Upper lobe of left lung (tissue), 6 donors: ENCODE measurements at places on chromosomes 6 and 20.

- H3K36me3 ChIP-seq: no peaks in the 10 kb centered on the region
- H3K27ac ChIP-seq: no peak overlapping the region
- H3K4me1 ChIP-seq: peaks cover 4% of the 10 kb centered on the region
- DNase-seq: no peak
- H3K27me3 ChIP-seq: no peaks in the 10 kb centered on the region
- no peak overlapping the region for H3K4me3 ChIP-seq
Observed at GRCh38 chr6:104617591-104617990, 242.1 kb downstream of the HACE1 start.

- H3K36me3 ChIP-seq: no peaks in the 10 kb centered on the region
- H3K27ac ChIP-seq: no peak overlapping the region
- peaks cover 45% of the 10 kb centered on the region for H3K4me1 ChIP-seq
Observed at GRCh38 chr20:5160882-5161281, 34.1 kb downstream of the CDS2 start.

- H3K4me1 ChIP-seq: peaks cover 13% of the 10 kb centered on the region
- H3K4me3 ChIP-seq: no peak overlapping the region
- H3K27me3 ChIP-seq: no peaks in the 10 kb centered on the region
Observed at GRCh38 chr6:157068691-157069324, 254.5 kb downstream of the TMEM242 start.

DNA sequence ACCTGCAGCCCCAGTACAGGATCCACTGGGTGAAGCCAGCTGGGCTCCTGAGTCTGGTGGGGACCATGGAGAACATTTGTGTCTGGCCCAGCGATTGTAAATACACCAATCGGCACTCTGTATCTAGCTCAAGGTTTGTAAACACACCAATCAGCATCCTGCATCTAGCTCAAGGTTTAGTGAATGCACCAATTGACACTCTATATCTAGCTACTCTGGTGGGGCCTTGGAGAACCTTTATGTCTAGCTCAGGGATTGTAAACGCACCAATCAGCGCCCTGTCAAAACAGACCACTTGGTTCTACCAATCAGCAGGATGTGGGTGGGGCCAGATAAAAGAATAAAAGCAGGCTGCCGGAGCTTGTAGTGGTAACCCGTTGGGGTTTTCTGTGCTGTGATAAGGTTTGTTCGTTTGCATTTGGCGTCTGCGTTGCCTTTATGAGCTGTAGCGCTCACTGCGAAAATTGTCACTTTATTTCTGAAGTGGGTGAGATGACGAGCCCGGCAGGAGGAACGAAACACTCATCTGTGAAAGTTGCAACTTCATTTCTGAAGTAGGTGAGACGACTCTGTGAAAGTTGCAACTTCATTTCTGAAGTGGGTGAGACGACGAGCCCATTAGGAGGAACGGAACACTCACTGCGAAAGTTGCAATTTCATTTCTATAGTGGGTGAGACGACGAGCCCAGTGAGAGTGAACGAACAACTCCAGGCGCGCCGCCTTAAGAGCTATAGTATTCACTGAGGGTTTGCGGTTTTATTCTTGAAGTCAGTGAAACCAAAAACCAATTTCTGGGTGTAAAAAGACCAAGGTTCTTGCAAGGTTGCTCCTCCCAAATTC lies 31.1 kb downstream of the SERPINB6 start:
- H3K4me1 ChIP-seq: peaks cover 18% of the 10 kb centered on the region
- H3K27me3 ChIP-seq: no peaks in the 10 kb centered on the region
- DNase-seq: no peak
- H3K4me3 ChIP-seq: peak overlapping the region; percentile 30
- no peak overlapping the region for H3K27ac ChIP-seq

GRCh38 chr6:84442208-84442607 lies 214.8 kb upstream of the CEP162 start:
- no peaks in the 10 kb centered on the region for H3K36me3 ChIP-seq
- H3K27ac ChIP-seq: no peak overlapping the region
- no peak overlapping the region for H3K4me3 ChIP-seq
- DNase-seq: no peak
- no peaks in the 10 kb centered on the region for H3K4me1 ChIP-seq

- H3K4me1 ChIP-seq: no peaks in the 10 kb centered on the region
- no peaks in the 10 kb centered on the region for H3K36me3 ChIP-seq
- H3K27ac ChIP-seq: no peak overlapping the region
- H3K4me3 ChIP-seq: no peak overlapping the region
- no peaks in the 10 kb centered on the region for H3K27me3 ChIP-seq
Observed at GRCh38 chr6:34615574-34616226, 59.6 kb upstream of the SPDEF start.

- H3K4me1 ChIP-seq: peaks cover 39% of the 10 kb centered on the region
- H3K4me3 ChIP-seq: no peak overlapping the region
- H3K27ac ChIP-seq: no peak overlapping the region
- peak; percentile 17 for DNase-seq
Observed at GRCh38 chr6:15447546-15448267, 201.8 kb downstream of the JARID2 start.

GRCh38 chr6:135707426-135707825 lies 144.1 kb upstream of the PDE7B start:
- no peaks in the 10 kb centered on the region for H3K36me3 ChIP-seq
- H3K4me1 ChIP-seq: no peaks in the 10 kb centered on the region
- no peak overlapping the region for H3K4me3 ChIP-seq
- H3K27ac ChIP-seq: no peak overlapping the region
- no peak for DNase-seq
- H3K27me3 ChIP-seq: no peaks in the 10 kb centered on the region

GRCh38 chr6:79584332-79584731 lies 46.8 kb upstream of the SH3BGRL2 start:
- no peak overlapping the region for H3K27ac ChIP-seq
- H3K27me3 ChIP-seq: no peaks in the 10 kb centered on the region
- no peak overlapping the region for H3K4me3 ChIP-seq
- no peaks in the 10 kb centered on the region for H3K36me3 ChIP-seq

DNA sequence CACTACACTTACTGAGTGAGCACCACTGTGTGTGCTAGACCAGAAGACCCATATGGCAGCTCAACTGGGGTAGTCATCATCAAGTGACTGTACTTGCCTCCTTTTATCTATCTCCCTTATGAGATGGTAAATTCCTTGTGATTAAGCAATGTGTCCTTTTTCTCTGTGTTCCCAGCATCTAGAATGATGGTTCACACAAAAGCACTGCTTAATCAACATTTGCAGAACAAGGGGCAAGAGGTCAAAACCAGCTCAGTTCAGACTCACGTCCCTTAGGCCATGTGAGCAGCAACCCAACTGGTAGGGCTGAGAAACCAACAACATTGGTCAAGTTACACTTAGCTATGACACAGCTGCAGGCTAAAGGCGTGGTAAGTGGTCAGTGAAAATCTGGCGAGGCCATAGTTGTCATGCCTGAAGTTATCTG lies 10.0 kb downstream of the TRAM2 start:
- peaks cover 51% of the 10 kb centered on the region for H3K4me1 ChIP-seq
- H3K4me3 ChIP-seq: no peak overlapping the region
- H3K27ac ChIP-seq: peak overlapping the region; percentile 36

GRCh38 chr6:41704656-41705310 lies 30.6 kb downstream of the TFEB start:
- DNase-seq: no peak
- no peaks in the 10 kb centered on the region for H3K27me3 ChIP-seq
- peak overlapping the region; percentile 82 for H3K27ac ChIP-seq

DNA sequence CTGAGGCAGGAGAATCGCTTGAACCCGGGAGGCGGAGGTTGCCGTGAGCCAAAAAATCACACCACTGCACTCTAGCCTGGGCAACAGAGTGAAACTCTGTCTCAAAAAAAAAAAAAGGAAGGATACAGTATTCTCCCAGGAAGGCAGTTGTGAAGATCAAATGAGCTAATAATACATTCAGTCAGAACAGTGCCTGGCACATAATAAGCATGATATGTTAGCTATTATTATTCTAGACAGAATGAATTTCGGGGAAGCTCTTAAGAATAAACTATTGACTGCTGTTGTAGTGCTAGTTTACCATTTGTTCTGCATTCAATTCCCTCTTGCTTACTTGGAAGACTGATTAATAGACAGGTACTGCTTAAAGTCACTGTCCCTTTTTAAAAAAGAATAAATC lies 40.6 kb downstream of the NDUFAF5 start:
- DNase-seq: no peak
- H3K27me3 ChIP-seq: no peaks in the 10 kb centered on the region
- H3K36me3 ChIP-seq: no peaks in the 10 kb centered on the region
- no peak overlapping the region for H3K27ac ChIP-seq
- no peak overlapping the region for H3K4me3 ChIP-seq
- H3K4me1 ChIP-seq: peaks cover 3% of the 10 kb centered on the region

DNA sequence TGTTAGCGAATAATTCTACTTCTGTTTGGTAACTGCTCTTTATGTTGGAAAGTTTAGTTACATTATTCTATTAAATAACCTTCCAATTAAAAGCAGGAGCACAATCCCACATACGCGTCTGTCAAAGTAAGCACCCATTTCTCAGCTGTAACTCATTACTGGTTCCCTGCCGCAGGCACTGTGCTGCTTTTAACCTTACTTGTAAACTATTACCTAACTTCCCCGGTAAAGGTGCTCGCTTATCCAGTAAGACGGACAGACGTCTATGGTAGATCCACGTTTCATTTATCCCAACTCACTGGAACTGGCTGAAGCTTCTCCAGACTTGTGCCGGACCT lies 529 bp upstream of the ENPP4 start:
- H3K36me3 ChIP-seq: no peaks in the 10 kb centered on the region
- no peaks in the 10 kb centered on the region for H3K27me3 ChIP-seq
- H3K4me3 ChIP-seq: peak overlapping the region; percentile 93
- DNase-seq: no peak
- H3K27ac ChIP-seq: peak overlapping the region; percentile 87
- H3K4me1 ChIP-seq: peaks cover 34% of the 10 kb centered on the region

DNA sequence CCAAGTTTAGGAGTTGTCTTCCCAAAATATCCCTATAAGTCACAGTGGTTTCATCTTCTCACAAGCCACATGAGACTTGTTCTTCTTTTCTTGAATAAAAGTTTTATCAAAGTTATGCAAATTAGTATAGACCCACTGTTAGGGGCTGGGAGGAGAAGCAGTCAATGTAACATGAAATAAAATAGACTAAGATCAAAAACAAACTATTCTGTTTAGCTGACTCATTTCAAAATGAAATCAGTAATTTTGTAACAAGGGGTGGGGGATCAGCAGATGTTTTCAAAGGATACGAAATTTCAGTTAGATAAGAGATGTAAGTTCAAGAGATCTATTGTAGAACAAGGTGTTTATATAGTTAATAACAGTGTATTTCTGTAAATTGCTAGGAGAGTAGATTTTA lies 339.6 kb upstream of the PRDM1 start:
- no peak for DNase-seq
- no peaks in the 10 kb centered on the region for H3K27me3 ChIP-seq
- H3K36me3 ChIP-seq: no peaks in the 10 kb centered on the region
- H3K4me1 ChIP-seq: no peaks in the 10 kb centered on the region
